ENCODE measurements at places on chromosomes 3 and 15. TPM values are rescaled to one million over a fixed set of nuclear protein-coding genes. Genes with fewer than 3 reads are reported as not detected.

SLC22A14 gene
- 0.05 TPM for total RNA-seq

CLDN16 gene
- 0.52 TPM for total RNA-seq

TARS3 gene
- total RNA-seq = 13.2 TPM

ROBO2 gene
- total RNA-seq = 9.3 TPM

DENND6A gene
- total RNA-seq = 17.4 TPM

GRCh38 chr3:27312044-27312668 is 57.0 kb downstream of the NEK10 start:
- H3K4me3 ChIP-seq = no peak overlapping the region
- DNase-seq = peak; percentile 43
- H3K4me1 ChIP-seq = peaks cover 4% of the 10 kb centered on the region
- H3K27me3 ChIP-seq = no peaks in the 10 kb centered on the region
- no peaks in the 10 kb centered on the region for H3K36me3 ChIP-seq

- no peak for DNase-seq
- H3K36me3 ChIP-seq = no peaks in the 10 kb centered on the region
- no peak overlapping the region for H3K4me3 ChIP-seq
- no peak overlapping the region for H3K27ac ChIP-seq
Observed at GRCh38 chr3:105354429-105354828, 12.3 kb upstream of the ALCAM start.

- H3K4me1 ChIP-seq = no peaks in the 10 kb centered on the region
- no peaks in the 10 kb centered on the region for H3K27me3 ChIP-seq
- no peak overlapping the region for H3K27ac ChIP-seq
- H3K4me3 ChIP-seq = no peak overlapping the region
- no peak for DNase-seq
Observed at GRCh38 chr3:105385819-105386508, 19.3 kb downstream of the ALCAM start.

DNA sequence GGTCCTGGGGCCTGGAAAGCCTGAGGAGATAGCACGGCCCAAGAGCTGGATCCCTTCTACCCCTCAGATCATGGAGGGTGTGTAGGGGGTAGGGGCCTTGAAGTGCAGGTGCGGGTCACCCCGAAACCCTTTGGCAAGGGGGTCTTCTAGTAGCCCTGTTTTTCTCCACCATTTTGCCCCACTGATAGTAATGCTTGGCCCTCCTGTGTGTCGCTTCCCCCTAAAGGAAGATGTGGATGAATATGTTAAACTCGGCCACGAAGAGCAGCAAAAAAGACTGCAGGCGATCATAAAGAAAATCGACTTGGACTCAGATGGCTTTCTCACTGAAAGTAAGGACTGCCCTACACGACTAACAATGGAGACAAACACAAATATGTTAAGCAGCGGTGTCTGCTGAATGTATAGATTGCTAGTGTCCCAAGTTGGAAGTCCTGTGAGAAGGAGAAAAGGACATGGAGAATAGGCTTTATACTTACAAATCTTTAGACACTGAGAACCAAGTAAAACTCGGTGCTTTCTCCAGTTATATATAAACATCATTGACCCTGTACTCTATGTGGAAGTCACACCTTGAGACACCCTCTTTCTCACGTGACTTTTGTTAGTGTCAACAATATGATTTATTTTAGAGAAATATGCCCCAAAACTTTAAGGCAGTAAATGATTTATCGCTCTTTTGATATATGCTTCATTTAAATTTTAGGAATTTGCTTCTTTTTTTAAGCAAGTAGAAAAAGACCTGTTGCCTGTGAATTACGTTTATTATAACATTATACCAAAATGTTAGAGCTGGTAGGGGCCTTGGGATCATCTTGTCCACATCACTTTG is 802 bp downstream of the RCN2 start:
- H3K36me3 ChIP-seq = peaks cover 7% of the 10 kb centered on the region
- H3K27ac ChIP-seq = peak overlapping the region; percentile 40
- peaks cover 6% of the 10 kb centered on the region for H3K4me1 ChIP-seq

DNA sequence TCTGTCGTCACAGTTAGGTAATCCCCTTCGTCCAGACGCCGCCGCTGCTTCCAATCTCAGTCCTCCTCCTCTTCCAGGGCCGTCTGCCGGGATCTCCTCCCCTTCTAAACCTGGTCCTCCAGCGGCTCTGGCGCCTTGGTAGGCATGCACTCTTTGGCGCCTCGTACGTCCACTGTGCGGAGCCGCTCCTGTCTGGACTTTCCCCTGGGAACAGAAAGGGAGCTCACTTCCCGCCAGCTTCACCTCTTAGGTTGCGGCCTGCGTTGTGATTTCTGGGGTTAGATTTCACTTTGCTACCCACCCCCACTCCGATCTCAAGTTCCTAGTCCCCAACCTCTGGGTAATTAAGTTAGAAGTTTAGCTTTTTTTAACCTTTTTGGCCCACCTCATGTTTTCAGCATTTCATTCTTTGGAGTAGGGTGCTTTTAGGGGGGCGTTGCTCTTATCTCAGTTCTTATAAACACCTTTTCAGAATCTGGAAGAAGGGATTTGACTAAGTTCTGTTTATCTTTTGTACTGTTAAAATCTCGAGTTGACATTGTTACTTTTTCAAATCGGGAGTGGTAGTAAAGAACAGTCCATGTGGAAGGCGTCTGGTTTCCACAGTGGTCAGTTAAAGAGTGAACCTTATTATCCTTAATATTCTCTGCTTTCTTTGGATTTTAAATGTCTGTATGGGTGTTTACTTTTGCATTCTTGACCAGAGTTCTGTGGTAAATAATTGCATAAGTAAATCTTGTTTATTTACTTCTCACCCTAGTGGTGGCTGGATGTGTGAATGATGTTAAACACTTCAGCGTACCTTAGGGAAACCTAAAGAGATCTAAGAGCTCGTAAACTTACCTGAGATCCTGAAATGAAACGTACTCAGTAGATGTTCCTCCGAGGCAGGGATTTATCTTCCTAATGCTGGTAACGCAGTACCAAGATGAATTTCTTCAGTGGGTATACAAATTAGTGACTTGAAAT is 611 bp downstream of the CTDSPL2 start:
- peaks cover 14% of the 10 kb centered on the region for H3K4me1 ChIP-seq
- peak; percentile 51 for DNase-seq
- H3K27me3 ChIP-seq = no peaks in the 10 kb centered on the region
- peaks cover 13% of the 10 kb centered on the region for H3K36me3 ChIP-seq

GRCh38 chr3:184011937-184012889 is 5.5 kb downstream of the ABCC5 start:
- H3K36me3 ChIP-seq = peaks cover 19% of the 10 kb centered on the region
- H3K4me1 ChIP-seq = peaks cover 16% of the 10 kb centered on the region
- DNase-seq = no peak
- H3K27ac ChIP-seq = no peak overlapping the region
- H3K27me3 ChIP-seq = no peaks in the 10 kb centered on the region

DNA sequence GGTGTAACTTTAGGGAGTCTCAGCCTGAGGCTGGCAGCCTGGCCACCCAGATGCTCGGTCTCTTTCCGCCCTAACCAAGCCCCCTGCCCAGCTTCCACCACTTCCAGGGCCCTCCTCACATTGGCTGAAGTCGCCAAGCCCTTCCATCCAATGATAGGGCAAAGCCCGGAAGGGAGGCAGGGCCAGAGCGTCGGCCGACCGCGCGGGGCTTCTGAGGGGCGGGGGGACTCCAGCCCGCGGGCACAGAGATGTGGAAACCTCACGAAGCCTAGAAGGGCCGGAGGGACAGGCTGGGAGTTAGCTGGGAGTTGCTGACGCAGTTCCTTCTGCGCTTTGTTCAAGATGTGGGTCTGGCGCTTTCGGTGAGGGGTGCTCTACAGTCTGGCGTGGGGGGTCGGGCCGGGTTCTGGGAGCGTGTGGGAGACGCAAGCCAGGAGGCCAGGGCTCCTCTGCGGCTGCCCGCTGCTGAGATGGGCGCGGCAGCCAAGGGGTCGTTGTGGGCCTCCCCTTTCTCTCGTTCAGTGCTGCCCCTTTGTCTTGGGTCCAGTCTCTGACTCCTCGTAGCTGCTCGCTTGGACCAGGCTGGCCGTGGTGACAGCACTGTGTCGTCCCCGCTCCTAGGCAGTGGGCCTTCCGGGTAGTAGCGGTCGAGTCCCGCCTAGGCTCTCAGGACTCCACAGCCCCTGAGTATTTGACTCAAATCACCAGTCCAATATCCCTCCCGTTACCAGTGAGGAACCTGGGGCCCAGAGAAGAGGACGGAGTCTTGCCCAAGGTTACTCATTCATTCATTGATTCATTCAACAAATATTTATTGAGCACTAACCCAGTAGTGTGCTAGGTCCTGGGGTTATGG is at the start of gene ZNF660:
TSS of gene ZNF660 (plus strand) at position 319 of the 856 bp plus-strand sequence. CDS start 9,230 bp downstream, outside the sequence.
- H3K4me3 ChIP-seq = peak within 1 kb of the TSS; percentile 60
- peak; percentile 29 for DNase-seq
- peaks cover 29% of the 10 kb centered on the region for H3K27me3 ChIP-seq
- peaks cover 14% of the 10 kb centered on the region for H3K4me1 ChIP-seq

DNA sequence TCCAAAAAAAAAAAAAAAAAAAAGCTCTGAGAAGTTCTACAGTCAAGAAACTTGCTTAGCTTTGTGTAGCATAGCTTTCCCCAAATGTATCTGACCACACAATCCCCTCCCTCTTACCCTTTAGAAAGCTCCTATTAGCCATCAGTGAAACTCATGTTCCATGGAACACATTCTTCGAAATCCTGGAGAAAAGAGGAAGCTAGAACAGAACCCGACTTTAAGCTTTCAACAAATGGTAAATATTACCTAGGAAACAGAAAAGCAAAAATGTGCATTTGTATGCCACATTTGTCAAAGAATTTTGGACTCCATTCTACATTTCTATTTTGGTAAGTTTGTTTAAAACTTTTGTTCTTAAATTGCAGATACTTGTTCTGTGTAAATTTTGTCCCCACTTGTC is 17.4 kb upstream of the CRTC3 start:
- DNase-seq = no peak
- H3K4me1 ChIP-seq = no peaks in the 10 kb centered on the region
- H3K36me3 ChIP-seq = no peaks in the 10 kb centered on the region
- no peak overlapping the region for H3K27ac ChIP-seq
- no peaks in the 10 kb centered on the region for H3K27me3 ChIP-seq

DNA sequence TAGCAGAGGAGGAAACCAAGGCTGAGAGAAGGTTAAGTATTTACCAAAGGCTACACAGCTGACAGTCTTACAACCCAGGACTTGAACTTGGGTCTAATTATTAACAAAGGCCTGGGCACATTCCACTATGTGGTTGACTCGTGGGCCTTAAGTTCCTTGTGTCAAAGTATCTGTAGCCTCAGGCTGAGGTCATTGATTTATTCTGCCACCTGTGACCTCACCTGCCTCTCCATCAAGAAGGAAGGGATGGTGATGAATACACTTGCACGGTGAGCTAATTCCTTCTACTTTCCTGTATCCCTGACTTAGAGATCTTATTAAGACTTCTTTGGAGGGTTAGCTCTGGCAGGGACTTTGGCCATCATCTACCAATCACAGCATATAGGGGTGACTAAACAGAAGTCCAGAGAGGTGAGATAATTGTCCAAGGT is 19.9 kb upstream of the LRRC58 start:
- no peak overlapping the region for H3K27ac ChIP-seq
- H3K36me3 ChIP-seq = no peaks in the 10 kb centered on the region
- no peaks in the 10 kb centered on the region for H3K27me3 ChIP-seq
- H3K4me3 ChIP-seq = no peak overlapping the region
- no peak for DNase-seq
- peaks cover 9% of the 10 kb centered on the region for H3K4me1 ChIP-seq

DNA sequence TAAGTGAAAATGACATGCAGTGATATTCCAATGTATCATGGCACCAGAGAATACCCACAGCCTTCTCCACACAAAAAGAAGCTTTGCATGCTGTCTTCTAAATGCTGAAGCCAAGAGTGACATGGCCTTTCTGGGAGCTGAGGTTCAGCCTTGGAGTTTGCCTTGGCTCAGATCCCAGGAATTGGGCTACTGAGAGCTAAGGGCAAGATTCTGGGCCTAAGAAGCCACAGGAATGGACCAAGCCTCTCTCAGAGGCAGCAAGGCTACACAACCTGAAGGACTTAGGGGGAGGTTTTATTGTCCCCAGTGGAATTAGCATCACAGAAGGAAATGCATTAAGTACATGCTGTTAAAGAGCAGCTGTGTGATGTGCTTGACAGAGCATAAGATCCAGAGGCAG is 1078.5 kb downstream of the TUSC7 start:
- no peaks in the 10 kb centered on the region for H3K36me3 ChIP-seq
- H3K4me1 ChIP-seq = no peaks in the 10 kb centered on the region

DNA sequence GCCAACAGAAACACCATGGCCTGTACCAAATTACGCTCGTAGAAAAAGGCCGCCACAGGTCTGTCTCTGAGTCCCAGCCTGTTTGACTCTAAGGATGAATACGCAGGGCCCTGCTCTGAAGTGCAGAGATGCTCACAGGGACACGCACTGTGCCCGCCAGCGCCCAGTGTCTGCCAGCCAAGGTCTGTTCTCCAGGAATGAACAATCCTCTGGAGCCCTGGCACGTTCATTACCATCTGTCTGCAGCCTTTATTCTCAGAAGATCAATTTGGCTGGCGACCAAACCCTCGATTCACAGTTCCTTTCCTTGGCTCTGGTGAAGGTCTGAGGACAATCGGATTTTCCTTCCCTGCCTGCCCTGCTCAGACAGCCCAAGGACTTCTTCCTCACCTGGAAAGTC is 66.3 kb downstream of the NIPA2 start:
- no peak overlapping the region for H3K4me3 ChIP-seq
- H3K27ac ChIP-seq = no peak overlapping the region
- H3K4me1 ChIP-seq = no peaks in the 10 kb centered on the region
- H3K27me3 ChIP-seq = no peaks in the 10 kb centered on the region
- no peak for DNase-seq

- DNase-seq = no peak
- H3K4me1 ChIP-seq = no peaks in the 10 kb centered on the region
- H3K27me3 ChIP-seq = no peaks in the 10 kb centered on the region
- no peaks in the 10 kb centered on the region for H3K36me3 ChIP-seq
- no peak overlapping the region for H3K4me3 ChIP-seq
- no peak overlapping the region for H3K27ac ChIP-seq
Observed at GRCh38 chr3:169453256-169454059, 210.1 kb downstream of the MECOM start.

- peak; percentile 72 for DNase-seq
- H3K36me3 ChIP-seq = peaks cover 20% of the 10 kb centered on the region
- H3K27me3 ChIP-seq = no peaks in the 10 kb centered on the region
- no peak overlapping the region for H3K27ac ChIP-seq
- no peak overlapping the region for H3K4me3 ChIP-seq
- peaks cover 11% of the 10 kb centered on the region for H3K4me1 ChIP-seq
Observed at GRCh38 chr3:38521391-38521987, 25.3 kb downstream of the EXOG start.

DNA sequence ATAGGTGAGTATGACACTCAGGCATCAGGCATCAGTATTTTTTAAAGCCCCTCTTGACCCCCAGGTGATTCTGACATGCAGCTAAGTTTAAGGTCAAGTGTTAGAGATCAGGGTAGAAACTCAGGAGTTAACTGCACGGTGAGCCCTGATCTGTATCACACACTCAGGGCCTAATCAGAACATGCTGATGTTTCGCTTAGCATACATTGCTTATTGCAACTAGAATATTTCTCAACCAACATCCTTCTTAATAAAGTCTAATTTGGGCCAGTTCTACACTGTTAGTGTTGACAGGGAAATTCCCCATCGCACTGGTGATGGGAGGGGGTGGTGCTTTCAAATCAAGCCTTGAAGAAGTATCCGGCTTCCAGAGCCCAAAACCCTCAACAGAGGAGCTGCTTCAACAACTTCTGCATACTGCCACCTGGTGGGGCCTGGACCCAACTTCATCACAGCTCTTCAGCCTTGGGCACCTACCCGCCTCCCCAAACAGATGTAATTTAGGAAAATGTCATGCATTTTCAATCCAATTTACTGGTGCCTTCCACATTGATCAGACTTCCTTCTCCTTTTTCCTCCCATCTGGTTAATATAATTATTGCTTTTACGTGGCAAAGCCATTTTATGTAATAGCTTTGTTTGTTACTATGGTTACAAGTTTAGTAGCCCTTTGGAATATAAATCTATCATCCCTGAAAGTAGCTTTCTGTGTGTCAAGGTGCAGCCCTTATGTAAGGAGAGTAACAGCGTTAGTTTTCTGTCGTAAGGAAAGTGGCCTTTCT is 312.2 kb downstream of the RORA start:
- no peaks in the 10 kb centered on the region for H3K27me3 ChIP-seq
- H3K4me3 ChIP-seq = no peak overlapping the region
- no peaks in the 10 kb centered on the region for H3K36me3 ChIP-seq
- peaks cover 5% of the 10 kb centered on the region for H3K4me1 ChIP-seq
- peak; percentile 76 for DNase-seq

Measured in thymus (tissue), 14 donors.